ENCODE measurements at places on chromosomes 12 and 14.

- no peak for DNase-seq
These were observed 59.9 kb downstream of the HCAR2 start for GRCh38 chr12:122643207-122643805.

GRCh38 chr12:81167694-81168093 is 89.8 kb downstream of the ACSS3 start:
- no peak for DNase-seq

DNA sequence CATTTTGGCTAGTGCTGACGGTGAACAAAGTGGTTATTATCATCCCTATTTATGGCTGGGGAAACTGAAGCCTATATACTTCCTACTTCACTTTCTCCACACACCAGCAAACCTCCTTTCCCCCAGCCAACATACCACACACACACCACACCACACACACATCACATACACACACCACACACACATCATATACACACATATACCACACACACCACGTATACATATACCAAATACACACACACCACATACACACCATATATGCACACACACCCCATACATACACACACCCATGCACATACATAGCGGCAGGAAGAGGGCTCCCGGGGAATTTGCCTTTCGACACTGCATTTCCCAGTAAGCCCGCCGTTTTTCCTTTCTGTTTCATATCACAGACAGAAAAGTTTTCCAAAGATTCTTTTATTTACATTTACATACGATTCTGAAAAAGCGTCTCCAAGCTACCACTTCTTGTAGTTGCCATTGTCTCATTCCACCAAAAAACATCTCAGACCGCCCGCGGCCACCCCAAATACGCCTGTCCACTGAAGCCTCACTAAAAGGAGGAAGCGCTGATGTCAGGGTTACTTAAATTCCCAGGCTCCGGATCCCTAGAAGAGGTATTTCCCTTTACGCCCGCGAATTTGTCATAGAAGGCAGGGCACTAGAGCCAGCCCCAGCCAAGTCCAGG is 823 bp upstream of the RAB5B start:
- no peak for DNase-seq

DNA sequence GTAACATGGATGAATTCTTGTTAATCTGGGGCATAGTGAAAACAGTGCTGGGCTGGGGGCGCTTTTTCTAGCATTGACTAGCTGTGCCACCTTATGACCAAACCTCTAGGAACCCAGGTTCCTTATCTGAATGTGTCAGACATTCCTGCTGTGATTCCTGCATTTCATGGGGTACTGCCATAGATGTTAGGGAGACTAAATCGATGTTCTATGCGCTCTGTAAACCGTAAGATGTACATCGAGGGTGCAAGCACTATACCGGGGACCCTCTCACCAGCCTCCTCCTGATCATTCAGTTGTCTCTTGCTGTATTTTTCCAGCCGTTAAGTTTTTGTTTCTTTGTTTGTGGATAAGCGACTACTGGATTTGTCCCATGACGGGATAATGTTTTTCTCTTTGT is 170.9 kb upstream of the PARP11 start:
- DNase-seq: no peak
